Hepatocyte (in vitro differentiated cells): ENCODE measurements at places on chromosomes 7 and 10. TPM values are rescaled to one million over a fixed set of nuclear protein-coding genes. Genes with fewer than 3 reads are reported as not detected.

DNA sequence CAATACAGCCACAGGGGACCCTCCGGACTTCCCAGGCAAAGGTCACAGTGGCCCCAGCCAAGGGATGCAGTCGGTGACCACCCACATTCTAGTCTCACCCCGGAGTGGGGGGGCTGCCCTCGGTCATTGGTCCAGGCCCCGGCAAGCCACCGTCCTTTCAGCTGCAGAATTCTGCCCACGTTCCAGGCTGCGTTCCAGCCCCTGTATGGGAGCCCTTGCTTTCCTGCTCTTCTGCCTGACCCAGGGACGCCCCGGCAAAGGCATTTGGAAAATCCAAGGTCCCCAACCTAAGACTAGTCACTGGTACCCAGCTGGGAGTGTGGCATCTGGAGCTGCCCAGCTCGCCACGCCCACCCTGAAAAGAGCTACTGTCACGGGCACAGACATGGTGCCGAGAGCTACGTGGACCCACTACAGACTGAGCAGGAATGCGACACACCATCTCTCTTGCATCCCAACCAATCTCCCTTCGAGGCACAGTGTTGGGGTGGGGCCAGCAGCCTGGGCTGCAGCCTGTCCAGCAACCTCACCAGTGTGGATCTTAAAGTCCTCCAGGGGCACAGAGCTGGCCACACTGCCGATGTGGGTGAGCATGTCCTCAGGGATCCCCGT lies 18.6 kb downstream of the OGDHL start:
- DNase-seq: no peak

DNA sequence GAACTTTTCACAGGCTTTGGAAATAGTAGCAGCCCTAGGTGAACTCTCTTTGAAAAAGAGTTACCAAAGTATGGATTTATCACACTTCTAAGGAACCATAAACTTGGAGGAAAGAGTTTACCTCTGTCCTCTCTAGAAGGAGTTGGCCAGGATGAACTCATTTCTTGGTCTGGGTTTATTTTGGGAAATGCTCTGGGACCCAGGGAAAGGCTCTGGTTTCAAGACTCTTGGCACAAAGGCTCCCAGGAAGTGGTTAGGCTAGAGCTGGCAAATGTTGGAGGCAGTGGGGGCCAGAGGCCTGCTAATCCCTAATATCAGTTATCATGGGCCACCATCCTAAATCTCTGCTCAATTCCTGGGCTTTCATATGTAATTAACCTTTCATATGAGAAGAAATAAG lies 36.3 kb upstream of the CDK6 start:
- DNase-seq: no peak

DNA sequence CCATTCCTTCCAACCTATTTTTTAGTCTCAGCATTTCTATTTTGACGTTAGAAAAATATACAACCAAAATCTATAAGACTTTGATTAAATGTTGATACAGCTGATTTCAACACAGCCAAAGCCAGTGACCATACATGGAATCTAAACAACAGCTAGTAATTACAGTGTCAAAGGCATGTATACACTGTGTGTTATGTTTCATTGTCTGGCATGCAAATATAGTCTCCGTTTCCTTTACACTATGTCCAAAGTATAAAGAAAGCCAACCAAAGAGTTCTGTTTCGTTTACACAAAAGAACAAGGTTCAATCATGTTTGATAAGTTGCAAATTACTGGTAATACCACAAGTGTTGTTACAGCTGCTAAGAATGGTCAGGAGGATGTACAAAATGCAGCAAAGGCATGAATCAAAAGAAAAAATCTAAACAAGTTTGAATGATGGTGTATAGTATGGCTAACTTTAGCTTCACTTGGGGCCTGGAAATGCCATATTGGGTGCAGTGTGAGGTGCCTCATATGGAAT lies 268.3 kb upstream of the FERD3L start:
- DNase-seq: no peak

DNA sequence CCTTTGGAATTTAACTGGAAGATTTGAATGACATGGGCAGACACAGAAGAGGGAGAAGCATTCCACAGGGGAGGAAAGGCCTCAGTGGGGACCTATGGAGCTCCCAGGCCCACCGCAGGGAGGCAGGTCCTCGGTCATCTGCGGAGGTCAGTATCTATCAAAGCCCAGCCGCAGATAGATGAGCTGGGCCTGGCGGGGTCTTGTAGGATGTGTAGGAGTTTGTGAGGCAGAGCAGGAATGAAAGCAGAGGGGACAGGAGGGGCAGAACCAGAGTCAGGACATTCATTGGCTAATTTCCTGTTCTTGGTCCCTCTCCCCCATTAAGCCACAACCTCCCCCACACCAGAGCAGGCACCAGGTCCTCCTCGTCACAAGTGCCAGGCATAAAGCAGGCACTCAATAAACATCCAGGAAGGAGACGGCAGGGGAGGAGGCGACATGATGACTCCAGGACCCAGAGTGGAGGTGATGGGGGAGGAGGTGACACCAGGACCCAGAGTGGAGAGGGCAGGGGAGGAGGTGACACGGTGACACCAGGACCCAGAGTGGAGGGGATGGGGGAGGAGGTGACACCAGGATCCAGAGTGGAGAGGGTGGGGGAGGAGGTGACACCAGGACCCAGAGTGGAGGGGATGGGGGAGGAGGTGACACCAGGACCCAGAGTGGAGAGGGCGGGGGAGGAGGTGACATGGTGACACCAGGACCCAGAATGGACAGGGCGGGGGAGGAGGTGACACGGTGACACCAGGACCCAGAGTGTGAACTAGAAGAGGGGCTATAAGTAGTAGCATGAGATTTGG lies 83.7 kb upstream of the PDGFA start:
- no peak for DNase-seq

- no peak for DNase-seq
Observed at GRCh38 chr10:77087366-77087765, 550.2 kb downstream of the KCNMA1 start.

The SCD gene
- polyA plus RNA-seq: 213 and 282 TPM in 2 replicates

The SUN3 gene
- polyA plus RNA-seq: not detected in 2 replicates
